Suppressor macrophage (primary cell): ENCODE measurements at places on chromosomes 7 and 10.
A peak's percentile ranks its signal among the peaks of the same experiment; 100 is the strongest.

- peak; percentile 49 for DNase-seq
Measured at GRCh38 chr7:127391591-127392181, 822 bp downstream of the ZNF800 start.

- DNase-seq = no peak
Measured at GRCh38 chr10:96619796-96620773, 33.3 kb upstream of the TM9SF3 start.

- DNase-seq = peak; percentile 13
Measured at GRCh38 chr7:138726288-138726687, 25.1 kb upstream of the SVOPL start.

- no peak for DNase-seq
Measured at GRCh38 chr7:26149391-26149977, 2.5 kb upstream of the NFE2L3 start.

GRCh38 chr7:138755331-138755747 is 42.5 kb upstream of the TMEM213 start:
- no peak for DNase-seq

GRCh38 chr10:61901829-61902444 is 438 bp downstream of the ARID5B start:
- no peak for DNase-seq

DNA sequence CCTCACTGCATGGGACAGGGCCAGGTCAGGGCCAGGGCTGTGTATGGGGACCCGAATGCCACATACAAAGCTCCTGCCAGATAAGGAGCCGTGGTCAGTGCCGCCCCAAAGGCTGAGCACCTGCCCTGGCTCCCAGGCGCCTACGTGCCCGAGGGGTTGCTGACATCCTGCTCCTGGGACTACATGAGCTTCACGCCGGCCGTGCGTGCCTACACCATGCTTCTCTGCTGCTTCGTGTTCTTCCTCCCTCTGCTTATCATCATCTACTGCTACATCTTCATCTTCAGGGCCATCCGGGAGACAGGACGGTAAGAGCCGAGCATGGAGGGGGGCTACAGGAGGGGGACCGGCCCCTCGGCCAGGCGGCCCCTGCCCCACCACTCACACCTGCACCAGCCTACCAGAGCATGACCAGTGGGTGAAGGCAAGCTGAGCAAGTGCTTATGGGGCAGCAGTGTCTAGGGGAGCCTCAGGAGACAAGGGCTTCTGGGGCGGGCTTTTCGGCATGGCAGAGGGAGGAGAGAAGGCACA is 4.9 kb downstream of the OPN4 start:
- DNase-seq = no peak

- peak; percentile 83 for DNase-seq
Measured at GRCh38 chr7:28922624-28923331, 35.4 kb downstream of the TRIL start.

DNA sequence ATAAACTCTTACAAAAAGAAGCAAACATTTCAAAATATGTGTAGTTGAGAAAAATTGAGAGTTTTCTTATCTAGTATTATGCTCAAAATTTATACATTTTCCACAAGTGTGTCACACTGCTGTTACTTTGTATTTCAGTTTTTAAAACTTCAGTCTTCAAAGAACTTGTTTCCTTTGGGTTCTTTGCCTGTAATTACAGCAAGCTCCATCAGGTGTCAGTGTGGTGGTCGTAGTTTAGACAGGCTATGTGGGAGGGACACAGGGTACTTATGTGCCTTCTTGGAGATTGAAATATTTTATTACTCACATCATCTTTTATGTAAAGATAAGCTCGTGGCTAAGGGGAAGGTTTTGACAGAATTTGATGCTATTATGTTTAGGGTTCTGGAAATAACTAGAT is 360.5 kb downstream of the FGFR2 start:
- no peak for DNase-seq

DNA sequence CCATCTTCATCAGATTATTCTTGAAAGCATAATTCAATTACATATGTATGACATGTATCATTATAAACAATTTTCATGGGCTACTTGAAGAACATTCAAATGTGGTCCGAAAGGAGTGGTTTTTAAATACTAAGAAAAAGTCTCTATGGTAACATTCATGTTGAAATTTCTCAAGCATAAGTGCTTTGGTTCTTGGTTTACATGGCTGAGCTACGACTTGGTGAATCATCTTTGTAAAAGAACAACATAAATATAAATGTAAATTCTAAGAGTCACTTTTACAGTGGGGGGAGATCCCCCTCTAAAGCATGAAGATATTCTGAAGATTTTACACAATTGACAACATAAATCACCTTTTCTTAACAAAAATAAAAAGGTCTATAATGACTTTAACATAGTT is 118.6 kb downstream of the MAGI2 start:
- no peak for DNase-seq

DNA sequence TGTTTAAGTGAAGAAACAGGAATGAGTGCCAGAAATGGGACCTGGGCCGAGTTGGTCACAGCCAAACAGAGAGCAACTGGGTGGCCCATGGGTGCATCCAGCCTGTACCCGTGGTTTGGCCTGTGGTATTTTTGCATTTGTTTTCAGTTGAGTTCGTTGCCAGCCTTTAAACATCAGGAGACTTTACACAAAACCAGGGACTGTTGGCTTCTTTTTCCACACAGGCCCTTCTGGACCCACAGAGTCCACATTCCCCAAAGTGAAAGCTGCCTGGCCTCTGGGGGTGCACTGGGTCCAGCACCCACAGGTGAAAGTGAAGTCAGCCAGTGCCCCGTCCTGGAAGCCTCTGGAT is 54.1 kb upstream of the TNS3 start:
- no peak for DNase-seq

- DNase-seq = no peak
Measured at GRCh38 chr10:126455036-126455765, 66.9 kb upstream of the ADAM12 start.

- DNase-seq = no peak
Measured at GRCh38 chr7:155731380-155731779, 80.9 kb downstream of the SHH start.

DNA sequence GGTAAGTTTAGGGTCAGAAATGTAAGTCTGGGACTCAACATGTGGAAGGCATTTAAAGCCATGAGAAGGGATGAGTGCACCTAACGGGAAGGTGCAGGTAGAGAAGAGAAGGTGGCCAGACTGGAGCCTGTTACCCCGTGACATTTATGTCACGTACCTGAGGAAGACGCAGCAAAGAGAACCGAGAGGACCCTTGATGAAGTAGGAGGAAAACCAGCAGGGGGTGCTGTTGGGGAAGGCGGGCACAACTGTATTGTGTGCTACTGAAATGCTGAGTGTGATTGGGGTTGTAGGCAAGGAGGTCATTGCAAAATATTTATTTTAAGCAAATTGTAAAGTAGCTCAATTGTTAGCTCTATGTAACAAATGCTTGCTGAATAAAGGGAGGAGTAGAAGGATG is 338.2 kb upstream of the PRKCQ start:
- DNase-seq = peak; percentile 70

DNA sequence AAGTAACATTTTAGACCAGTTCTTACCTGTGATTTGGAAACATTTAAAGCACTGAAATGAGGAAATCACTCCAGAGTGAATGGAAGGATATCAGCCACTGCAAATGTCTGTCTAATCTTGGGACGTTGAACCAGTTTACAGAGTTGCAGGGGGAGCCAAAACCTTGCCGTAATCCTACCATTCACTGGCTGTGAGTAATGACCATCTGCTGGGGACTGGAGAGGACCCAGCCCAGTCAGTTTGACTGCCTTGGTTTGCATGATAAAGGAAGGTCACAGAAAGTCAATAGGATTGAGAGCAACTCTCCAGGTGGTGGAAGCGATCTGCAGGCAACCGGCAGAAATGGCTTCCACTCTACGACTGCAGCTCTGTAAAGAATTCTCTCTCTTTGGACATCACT is 167.2 kb downstream of the AKR1D1 start:
- DNase-seq = no peak

- peak; percentile 59 for DNase-seq
Measured at GRCh38 chr10:52644373-52645186, 128.0 kb downstream of the MBL2 start.

GRCh38 chr10:77601488-77601887 is 36.1 kb downstream of the KCNMA1 start:
- peak; percentile 46 for DNase-seq

GRCh38 chr7:7972128-7972527 is 3.5 kb downstream of the GLCCI1 start:
- no peak for DNase-seq

DNA sequence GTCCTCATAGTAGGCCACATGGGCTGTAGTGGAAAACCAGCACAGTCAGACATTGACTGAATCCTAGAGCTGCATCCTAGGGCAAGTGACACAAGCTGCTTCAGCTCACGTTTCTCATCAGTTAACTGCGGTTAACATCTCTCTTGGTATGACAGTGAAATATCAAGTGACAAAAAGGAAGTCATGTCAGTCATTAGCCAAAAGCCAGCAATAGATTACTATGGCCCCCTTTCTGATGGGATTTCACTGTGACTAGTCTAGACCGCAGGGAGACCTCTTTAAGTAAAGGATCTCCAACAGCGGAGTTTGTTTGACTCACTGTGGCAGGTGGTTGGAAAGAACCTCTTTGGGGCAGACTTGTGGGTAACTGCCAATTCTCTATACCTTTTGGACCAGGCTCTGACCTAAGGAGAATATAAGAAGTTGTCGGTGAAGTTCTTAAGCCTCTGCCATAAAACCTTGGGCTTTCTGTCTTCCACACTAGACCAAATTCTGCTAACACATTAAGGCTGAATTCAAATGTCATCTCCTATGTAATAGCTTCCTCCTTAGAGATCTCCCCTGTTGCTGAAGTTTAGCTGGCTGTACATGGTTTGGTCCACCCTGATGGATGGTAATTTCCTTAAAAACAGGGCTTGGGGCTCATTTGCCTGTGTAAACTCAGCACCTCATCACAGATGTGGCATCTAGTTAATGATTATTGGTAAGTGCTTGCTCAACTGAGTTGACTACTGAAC is 115.3 kb downstream of the SGMS1 start:
- no peak for DNase-seq

- DNase-seq = peak; percentile 19
Measured at GRCh38 chr10:77406764-77407430, 230.7 kb downstream of the KCNMA1 start.

GRCh38 chr7:135994466-135995205 is 17.5 kb upstream of the MTPN start:
- DNase-seq = no peak

- peak; percentile 70 for DNase-seq
Measured at GRCh38 chr7:37714606-37715005, 31.0 kb downstream of the GPR141 start.

DNA sequence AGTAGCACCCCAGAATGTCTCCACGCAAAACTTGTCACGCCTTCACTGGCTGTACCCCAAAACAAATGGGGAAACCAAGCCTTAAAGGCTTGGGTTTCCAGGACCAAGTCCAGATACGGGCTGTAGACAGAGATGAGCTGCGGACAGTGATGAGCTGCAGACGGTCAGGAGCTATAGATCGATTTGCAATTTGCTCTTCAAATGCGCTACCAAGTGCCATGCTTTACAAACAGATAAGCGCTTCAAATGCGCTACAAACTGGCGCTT is 658 bp upstream of the SGCE start:
- no peak for DNase-seq

- no peak for DNase-seq
Measured at GRCh38 chr10:21314111-21314626, 211.3 kb downstream of the SKIDA1 start.

GRCh38 chr10:113294868-113295267 is 258.0 kb upstream of the HABP2 start:
- DNase-seq = no peak

- peak; percentile 59 for DNase-seq
Measured at GRCh38 chr10:101062232-101063049, 652 bp downstream of the KAZALD1 start.

GRCh38 chr7:26097837-26098668 is 53.9 kb upstream of the NFE2L3 start:
- no peak for DNase-seq

DNA sequence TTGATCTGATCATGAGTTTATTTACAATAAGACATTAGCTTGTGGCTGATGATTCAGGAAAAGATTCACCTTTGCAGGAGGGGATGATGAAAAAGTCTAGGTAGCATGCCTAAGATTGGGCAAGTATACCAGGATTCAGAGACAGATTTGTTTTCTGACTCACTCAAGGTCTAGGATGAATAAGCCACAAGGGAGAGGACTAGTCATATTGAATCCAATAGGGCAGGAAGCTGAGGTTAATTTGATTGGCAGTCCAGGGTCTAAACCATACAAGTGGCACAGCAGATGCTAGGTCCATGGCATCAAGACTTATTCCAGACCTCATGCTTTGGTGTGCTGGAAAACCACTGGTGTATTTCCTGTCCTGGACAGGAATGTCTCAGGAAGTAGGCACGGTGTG is 1133.4 kb downstream of the XPNPEP1 start:
- no peak for DNase-seq

- no peak for DNase-seq
Measured at GRCh38 chr10:105266966-105267539, 626.0 kb downstream of the SORCS3 start.

GRCh38 chr7:47330561-47331178 is 251.2 kb downstream of the TNS3 start:
- no peak for DNase-seq
